ENCODE measurements at places on chromosomes 4 and X.

DNA sequence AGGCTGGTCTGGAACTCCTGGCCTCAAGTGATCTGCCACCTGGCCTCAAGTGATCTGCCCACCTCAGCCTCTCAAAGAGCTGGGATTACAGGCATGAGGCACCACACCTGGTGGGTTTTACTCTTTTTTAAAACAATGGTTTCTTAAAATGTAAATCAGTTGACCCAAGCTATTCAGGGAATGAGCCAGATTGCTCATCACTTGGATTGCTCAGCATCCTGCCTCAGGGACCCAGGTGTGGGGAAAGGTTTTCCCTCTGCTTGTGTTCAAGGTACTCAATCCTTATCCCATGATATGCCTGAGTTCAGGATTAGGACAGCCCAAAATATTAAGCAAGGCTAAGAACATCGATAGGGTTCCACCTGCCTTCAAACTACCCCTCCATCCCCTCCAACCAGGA lies 67.4 kb downstream of the CHRNA9 start:
- no peaks in the 10 kb centered on the region for H3K27me3 ChIP-seq
- H3K36me3 ChIP-seq: no peaks in the 10 kb centered on the region
- H3K4me3 ChIP-seq: no peak overlapping the region
- no peak overlapping the region for H3K27ac ChIP-seq
- peaks cover 4% of the 10 kb centered on the region for H3K4me1 ChIP-seq

DNA sequence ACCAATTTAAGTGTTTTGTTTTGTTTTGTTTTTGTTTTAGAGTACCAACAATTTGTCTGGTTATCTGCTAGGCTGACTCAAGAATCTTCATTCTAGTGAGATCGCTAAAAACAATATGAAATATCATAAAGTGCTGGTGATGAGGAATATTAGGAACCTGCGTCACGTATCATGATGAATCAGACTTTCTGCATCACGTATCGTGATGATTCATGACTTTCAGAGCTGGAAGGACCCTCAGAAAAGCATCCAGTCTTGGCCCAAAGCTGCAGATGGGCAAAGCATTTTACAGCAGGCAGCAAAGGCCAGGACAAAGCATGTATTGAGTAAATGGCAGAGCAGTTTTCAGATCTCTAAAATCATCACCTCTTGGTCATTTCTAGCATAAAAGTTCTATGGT lies 278.0 kb upstream of the BOD1L1 start:
- H3K27ac ChIP-seq: no peak overlapping the region
- no peak for DNase-seq
- H3K27me3 ChIP-seq: no peaks in the 10 kb centered on the region
- H3K36me3 ChIP-seq: no peaks in the 10 kb centered on the region
- H3K4me3 ChIP-seq: no peak overlapping the region
- peaks cover 2% of the 10 kb centered on the region for H3K4me1 ChIP-seq

- H3K27ac ChIP-seq: no peak overlapping the region
- DNase-seq: no peak
- H3K4me1 ChIP-seq: peaks cover 3% of the 10 kb centered on the region
- H3K4me3 ChIP-seq: no peak overlapping the region
- H3K27me3 ChIP-seq: peaks cover 2% of the 10 kb centered on the region
Observed at GRCh38 chr4:85431156-85431555, 43.8 kb upstream of the ARHGAP24 start.

GRCh38 chr4:21327976-21328700 lies 620.4 kb downstream of the KCNIP4 start:
- H3K4me3 ChIP-seq: no peak overlapping the region
- no peaks in the 10 kb centered on the region for H3K36me3 ChIP-seq
- no peak for DNase-seq
- H3K4me1 ChIP-seq: no peaks in the 10 kb centered on the region

DNA sequence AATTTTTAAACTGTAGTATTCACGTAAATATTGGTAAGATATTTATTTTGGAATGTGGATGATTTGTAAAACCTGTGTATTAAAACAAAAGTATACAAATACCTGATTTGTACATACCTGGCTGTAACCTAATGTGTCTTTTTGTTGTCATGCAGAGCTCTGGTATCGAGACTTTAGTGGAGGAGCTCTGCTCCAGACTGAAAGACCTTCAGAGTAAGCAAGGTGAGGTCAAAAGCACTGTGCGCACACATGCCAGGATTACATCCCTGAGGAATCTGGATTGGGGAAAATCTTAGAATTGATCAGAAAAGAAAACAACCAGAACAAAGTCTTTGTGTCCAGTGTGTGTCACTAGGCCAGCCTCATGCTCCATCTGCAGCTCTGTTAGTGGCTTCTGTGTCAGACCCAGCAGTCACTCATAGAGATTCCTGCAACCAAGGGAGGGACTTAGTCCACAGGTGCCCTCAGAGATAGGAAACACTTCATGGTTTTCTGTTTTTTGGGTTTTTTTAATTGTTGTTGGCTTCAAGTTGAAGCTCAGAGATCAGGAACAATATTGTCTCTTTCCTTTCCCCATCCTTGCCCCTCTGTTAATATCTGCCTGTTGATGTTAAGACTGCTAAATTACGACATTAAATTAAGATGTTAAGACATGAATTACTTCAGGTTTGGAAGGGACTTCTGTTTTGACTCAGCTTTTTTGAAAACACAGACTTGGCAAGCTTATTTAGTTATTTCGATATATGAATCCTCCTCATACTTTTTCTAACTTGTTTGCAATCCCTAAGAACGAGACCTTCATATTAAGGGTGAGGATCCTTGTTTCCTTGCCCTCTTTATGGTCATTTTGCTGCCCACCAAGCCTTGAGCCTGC lies 52.4 kb upstream of the TBC1D14 start:
- H3K27me3 ChIP-seq: no peaks in the 10 kb centered on the region
- no peak for DNase-seq
- H3K4me3 ChIP-seq: no peak overlapping the region
- peaks cover 20% of the 10 kb centered on the region for H3K36me3 ChIP-seq
- no peak overlapping the region for H3K27ac ChIP-seq

DNA sequence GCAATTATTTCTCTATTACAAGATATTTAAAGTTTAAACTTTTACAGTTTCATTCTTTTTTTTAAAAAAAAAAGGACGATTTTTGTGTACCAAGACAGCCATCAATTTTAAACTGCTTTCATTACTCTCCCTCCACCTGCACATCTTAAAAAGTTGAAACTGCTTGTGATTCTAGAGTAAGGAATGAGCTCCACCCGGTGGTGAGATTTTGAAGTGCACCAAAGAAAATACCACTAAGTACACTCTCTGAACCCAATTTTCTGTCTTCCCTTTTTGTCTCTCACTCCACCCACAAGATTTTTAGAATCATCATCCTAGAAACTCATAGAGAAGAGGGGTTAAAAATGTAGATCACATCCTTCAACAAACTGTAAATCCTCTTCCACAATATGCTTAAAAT lies 91.3 kb upstream of the WDR44 start:
- no peaks in the 10 kb centered on the region for H3K36me3 ChIP-seq
- peak; percentile 50 for DNase-seq
- H3K4me1 ChIP-seq: no peaks in the 10 kb centered on the region
- H3K27ac ChIP-seq: no peak overlapping the region
- no peak overlapping the region for H3K4me3 ChIP-seq
- no peaks in the 10 kb centered on the region for H3K27me3 ChIP-seq

DNA sequence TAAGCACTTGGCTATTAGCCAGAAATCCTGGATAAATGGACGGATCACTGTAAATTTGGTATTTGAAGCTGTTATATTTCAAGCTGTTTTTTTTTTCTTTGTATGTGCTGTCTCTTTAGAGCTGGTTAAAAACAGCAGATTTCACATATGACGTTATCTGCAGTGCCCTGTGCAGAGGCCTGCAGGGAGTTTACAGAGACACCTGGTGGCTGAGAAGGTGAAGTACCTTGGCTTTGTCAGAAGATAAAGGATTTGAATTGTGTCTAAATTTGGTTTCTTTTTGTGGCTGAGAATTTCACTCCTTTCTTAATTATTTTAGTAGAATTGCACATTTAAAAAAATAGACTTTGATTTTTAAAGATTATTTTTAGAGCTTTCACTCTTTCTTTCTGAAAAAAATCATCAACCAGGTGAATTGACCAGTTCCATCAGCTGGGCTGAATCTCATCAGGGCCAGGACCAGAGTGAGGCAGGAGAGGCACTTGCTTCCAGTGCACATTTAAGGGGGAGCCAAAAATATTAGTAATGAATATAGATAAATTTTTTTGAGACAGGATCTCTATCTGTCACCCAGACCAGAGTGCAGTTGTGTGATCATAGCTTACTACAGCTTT lies 9.6 kb upstream of the CHRNA9 start:
- H3K4me3 ChIP-seq: no peak overlapping the region
- peak; percentile 27 for DNase-seq
- no peak overlapping the region for H3K27ac ChIP-seq
- peaks cover 7% of the 10 kb centered on the region for H3K4me1 ChIP-seq
- H3K27me3 ChIP-seq: no peaks in the 10 kb centered on the region

DNA sequence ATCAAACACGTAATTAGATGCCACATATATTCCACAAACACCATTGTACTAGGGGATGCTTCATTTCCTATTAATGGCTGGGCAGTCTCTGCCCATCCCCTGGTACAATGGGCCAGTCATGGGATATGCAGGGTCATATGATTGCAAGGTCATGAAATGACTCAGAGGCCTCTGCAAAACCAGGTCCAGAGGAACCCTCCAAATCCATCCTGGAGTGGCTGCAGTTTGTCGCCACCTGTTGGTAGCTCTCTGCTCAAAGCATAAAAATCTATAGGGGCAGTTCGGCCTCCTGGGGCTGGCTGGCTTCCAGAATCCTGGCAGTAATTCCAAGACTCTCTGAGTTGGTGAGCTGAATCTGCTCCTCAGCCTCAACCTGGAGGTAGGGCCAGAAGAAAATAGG lies 22.9 kb upstream of the PUDP start:
- no peak for DNase-seq
- H3K4me3 ChIP-seq: no peak overlapping the region
- H3K27ac ChIP-seq: no peak overlapping the region
- no peaks in the 10 kb centered on the region for H3K27me3 ChIP-seq

GRCh38 chr4:57104706-57105560 lies 5.3 kb downstream of the IGFBP7 start:
- peaks cover 11% of the 10 kb centered on the region for H3K27me3 ChIP-seq
- H3K4me3 ChIP-seq: no peak overlapping the region
- no peaks in the 10 kb centered on the region for H3K4me1 ChIP-seq
- H3K27ac ChIP-seq: no peak overlapping the region
- no peak for DNase-seq
- no peaks in the 10 kb centered on the region for H3K36me3 ChIP-seq
